ENCODE measurements at places on chromosomes 7 and 10.

- DNase-seq = no peak
Observed at GRCh38 chr10:86773498-86773897, 17.1 kb downstream of the BMPR1A start.

GRCh38 chr10:78507510-78508160 is 474.0 kb downstream of the RPS24 start:
- no peak for DNase-seq

GRCh38 chr7:48420206-48420605 is 248.9 kb downstream of the ABCA13 start:
- no peak for DNase-seq

GRCh38 chr7:39414224-39415035 is 151.8 kb upstream of the YAE1 start:
- peak; percentile 35 for DNase-seq

- DNase-seq = no peak
Observed at GRCh38 chr10:3579845-3580244, 205.2 kb downstream of the KLF6 start.

GRCh38 chr7:157141525-157142060 is 2.9 kb downstream of the UBE3C start:
- no peak for DNase-seq

DNA sequence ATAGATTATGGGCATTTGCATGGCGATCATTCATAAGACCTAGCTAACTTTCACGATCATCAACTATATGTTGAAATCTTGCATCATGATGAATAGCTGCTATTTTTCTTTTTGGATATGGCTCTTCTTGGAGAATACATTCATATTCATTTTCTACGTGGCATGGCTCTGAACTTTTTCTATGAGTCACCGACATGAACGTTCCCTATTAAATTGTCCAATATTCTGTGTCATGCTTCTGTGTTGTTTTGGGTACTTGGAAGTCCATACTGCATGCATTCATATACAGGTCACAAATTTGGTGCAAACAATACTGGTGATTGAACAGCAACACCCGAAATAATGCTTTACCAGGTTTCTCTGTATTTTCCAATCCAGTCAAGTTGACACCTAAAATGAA is 37.9 kb upstream of the ANKRD1 start:
- DNase-seq = no peak

GRCh38 chr7:144032516-144032915 is 16.2 kb upstream of the OR2A5 start:
- DNase-seq = no peak

DNA sequence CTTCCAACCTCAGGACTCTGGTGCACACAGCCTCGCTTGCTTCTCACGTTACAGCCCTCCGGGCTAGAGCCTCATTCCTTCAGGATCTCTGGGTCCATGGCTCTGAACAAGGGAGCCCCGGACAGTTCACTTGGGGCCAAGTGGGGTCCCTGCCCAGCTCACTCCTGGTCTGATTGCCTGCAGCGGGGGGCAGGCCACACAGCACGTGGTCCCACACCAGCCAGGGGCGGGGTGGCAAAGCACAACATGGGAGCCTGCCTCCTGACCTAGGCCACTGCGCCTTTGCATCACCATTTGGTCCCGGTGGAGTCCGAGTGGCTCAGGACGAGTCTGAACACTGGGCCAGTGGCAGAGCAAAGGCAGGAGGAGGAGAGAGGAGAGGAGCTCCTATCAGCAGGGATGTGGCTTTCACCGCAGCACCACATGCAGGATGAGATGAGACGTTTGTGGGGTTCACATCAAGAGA is 13.4 kb upstream of the CRYGN start:
- DNase-seq = no peak

DNA sequence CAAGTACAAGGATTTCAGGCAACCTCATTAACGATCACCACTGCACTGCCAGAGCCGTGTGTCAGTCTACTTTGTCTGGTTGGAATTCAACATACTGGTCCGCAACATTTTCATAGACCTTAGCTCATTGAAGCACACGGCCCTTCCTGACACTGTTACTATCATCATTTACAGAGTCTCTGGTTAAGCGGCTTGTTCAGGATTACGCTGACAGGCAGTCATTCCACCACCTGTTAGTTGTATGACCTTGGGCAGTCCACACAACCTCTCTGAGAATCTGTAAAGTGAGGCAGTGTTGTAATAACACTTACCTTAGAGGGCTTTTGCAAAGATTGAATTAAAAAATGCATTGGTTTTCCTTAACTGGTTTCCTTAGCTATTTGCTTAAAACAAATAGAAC is 112.6 kb downstream of the AOAH start:
- DNase-seq = no peak

GRCh38 chr10:70571636-70572439 is 30.7 kb downstream of the PRF1 start:
- DNase-seq = no peak

GRCh38 chr7:134009314-134010110 is 117.6 kb upstream of the LRGUK start:
- DNase-seq = no peak

- DNase-seq = no peak
Observed at GRCh38 chr10:32180390-32181280, 124.4 kb upstream of the KIF5B start.

- no peak for DNase-seq
Observed at GRCh38 chr7:113209449-113210203, 91.3 kb upstream of the SMIM30 start.

DNA sequence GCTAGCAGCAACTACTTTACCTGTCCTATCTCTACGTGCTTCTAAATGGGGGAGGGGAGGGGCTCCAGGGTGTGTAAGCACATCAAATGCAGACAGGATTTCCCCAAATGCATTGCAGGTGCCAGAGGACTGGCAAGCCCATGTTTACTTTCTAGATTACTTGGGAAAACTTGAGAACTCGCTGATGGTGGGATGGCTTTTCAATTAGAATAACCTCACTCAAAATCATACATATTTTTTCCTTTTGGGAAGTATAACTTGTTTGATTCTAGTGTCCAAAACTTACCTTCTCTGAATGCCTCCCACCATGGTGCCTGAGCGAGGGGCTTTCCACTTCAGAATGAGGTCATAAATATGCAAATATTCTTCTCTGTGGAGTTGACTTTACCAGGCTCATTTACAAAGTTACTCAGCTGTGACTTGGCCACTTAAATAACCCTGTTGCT is 191.3 kb upstream of the RHOBTB1 start:
- no peak for DNase-seq

GRCh38 chr10:98832738-98833137 is 386.0 kb upstream of the HPS1 start:
- no peak for DNase-seq

GRCh38 chr7:98038321-98038720 is 48.3 kb upstream of the OCM2 start:
- no peak for DNase-seq

- no peak for DNase-seq
Observed at GRCh38 chr7:18639711-18640110, 144.2 kb downstream of the HDAC9 start.

DNA sequence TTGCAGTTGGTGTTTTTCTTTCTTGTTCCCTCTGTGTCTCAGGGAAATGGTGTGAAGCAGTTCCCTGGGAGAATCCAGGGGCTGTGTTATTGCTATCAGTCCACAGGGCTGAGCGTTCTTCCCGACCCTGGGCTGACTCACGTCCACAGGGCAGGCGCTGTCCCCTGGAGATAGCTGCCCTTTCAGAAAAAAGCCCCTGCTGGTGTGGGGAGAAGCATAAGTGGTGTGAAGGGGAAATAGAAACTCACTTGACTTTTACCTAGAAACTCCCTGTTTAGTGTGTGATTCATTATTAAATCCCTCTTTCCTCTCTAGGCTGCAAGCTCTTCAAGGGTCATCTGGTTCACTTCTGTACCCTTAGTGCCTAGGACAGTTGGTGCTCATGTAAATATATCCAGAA is 63.3 kb upstream of the SMNDC1 start:
- no peak for DNase-seq

GRCh38 chr7:70416347-70416985 is 715.5 kb upstream of the GALNT17 start:
- DNase-seq = no peak

DNA sequence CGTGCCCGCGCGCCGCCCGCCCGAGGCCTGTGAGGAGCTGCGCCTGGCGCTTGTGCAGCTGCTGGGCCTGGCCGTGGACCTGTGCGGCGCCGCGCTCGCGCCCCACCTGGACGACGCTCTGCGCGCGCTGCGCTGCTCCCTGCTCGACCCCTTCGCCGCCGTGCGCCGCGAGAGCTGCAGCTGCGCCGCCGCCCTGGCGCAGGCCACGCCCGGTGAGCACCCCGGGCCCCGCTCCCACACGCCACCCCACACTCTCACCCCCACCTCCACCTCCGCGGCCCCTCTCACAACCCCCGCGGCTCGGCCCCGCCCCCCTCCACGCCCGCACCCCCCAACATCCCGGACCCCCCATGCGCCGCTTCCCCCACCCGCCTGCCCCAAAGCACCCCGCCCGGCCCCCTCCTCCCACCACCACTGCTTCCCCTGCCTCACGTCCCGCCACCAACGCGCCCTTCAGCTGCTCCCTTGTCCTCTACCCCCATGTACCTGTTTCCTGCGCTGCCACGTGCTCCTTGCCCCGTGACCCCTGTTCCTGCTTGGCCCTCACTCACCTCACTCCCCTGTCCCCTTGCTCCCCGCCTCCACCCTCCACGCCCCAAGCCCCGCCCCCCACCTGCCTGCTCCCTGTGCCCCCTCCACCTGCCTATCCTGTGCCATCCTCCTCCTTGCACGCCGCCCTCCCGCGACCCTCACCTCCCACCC is at the start of gene PRKAR1B:
TSS of gene PRKAR1B (minus strand) at position 178 of the 702 bp plus-strand sequence. CDS start 15,776 bp downstream, outside the sequence.
- no peak for DNase-seq

DNA sequence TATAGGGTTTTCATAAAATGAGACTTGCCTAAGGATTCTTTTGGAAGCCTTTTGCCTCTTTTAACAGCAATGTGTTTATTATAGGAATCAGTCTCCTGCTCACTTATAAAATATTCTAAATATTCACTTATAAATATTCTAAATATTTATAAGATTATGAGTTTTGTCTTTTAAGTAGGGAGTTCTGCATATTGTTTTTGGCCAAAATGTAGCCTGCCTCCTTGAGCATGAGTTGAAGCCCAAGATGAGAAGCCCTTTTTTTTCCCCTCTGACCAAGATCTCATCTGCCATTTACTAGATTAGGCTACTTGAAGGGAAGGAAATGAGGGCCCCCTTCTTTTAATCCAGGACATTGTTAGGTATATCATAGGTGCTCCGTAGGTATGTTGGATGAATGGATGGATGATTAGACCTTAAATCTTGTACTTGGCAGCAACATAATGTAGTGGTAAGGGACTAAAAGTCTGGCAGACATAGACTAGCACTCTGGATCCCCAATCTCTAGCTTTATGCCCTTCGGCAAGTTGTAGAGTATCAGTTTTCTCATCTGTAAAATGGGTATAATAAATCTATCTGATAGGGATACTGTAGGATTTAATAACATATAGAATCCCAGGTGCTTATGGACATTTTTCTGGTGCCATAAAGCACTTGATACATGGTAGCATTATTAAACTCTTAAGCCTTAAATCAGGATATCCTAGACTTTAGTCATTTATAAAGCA is 59.1 kb downstream of the ARID5B start:
- no peak for DNase-seq

DNA sequence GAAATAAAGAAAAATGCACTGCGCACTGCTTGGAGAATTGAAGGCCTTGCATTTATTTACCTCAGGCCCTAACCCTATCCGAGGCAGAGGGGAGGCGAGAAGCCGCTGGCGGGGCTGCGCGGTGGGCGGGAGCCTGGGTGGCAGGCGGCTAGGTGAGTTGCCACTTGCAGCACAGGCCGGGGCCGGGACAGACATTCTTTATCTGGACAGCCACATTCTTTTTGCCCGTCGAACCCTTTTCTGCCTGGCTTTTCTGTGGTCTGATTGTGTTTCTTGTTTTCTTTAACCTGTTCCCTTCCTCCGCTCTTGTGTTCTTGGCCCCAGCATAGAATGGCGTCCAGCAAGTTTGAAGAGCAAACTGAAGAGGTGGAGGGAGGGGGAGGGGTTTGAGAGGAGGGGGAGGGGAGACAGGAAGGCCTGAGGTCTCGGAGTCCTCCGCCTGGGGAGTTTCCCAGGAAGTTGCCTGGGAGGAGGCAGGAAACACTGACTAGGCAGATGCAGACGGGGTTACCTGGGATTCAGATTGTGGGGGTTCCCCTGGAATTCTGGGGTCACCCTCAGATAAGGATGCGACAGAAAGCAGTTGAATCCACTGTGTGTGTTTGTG is 5.1 kb downstream of the SHH start:
- DNase-seq = no peak

DNA sequence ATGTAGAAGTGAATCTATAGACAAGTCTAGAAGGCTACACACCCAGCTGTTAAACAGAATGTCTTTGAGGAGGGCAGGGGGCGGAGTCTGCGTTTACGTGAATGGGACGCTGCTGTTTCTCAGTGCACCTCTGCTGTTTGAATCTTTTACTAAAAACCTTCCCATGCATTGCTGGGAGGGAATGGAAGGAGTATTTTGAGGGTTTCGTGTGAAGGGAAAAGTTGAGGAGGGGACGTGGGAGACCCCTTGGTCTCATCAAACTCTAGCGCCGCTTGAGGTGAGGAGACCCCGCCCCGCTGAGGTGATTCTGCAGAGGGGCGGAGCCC is 492 bp upstream of the VCL start:
- DNase-seq = no peak

GRCh38 chr10:123997486-123998196 is 95.8 kb downstream of the CHST15 start:
- no peak for DNase-seq

- DNase-seq = no peak
Observed at GRCh38 chr10:90969947-90970673, 49.2 kb upstream of the ANKRD1 start.

GRCh38 chr10:133523631-133524203 is 3.4 kb upstream of the CYP2E1 start:
- no peak for DNase-seq

DNA sequence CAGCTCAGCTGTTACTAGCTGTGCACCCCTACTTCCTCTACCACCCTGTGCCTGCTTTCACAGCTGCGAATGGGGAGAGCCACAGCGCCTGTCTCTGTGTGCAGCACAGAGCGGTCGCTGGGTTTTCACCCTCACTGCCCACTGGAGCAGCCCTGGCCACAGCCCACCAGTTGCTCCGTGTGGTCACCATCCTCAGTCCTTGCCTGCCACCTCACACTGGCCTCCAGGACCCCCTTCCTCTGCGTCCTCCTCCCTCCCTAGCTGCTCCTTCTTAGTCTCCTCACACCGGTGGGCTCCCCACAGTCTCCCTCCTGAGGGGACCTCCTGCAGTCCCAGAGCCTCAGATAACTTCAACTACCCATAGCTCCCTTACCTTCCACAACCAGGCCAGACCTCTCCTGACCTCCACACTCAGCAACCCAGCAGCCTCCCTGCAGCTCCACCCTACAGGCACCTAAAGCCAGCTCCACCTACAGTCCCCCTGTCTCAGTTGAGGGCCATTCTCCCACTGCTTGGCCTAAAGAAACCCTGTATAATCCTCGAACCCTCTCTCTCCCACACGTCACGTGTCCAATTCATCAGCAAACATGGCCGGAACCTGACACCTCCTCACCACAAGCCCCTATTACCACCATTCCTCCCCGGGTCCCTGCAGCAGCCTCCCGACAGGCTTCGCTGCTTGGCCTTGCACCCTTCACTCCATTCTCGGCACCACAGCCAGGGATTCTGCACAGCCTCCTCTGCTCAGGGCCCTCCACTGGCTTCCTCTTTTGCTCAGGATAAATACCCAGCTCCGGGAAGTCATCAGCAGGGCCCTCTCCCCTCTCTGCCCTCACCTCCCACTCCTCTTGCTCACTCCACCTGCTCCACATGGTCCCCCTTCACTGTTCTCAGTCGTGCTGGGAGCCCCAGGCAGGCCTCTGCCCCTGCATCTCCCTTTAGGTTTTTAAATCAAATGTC is 28.1 kb downstream of the PLAC9 start:
- no peak for DNase-seq

Data from SHP77 treated with DMSO at 0.1 percent for 48 hours (cell line).